ENCODE measurements at places on chromosomes 5 and 9.

GRCh38 chr5:127505905-127506304 lies 11.5 kb upstream of the PRRC1 start:
- DNase-seq, result no peak

DNA sequence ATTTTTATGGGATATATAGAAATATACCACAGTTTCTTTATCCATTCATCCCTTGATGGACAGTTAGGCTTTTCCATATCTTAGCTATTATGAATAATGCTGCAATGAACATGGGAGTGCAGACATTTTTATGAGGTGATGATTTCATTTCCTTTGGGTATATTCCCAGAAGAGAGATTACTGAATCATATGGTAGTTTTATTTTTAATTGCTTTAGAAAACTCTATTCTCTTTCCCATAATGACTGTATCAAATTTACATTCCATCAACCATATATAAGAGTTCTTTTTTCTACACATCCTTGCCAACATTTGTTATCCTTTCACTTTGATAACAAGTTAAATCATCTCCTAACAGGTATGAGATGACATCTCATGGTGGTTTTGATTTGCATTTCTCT lies 821.6 kb downstream of the TLE1 start:
- no peak for DNase-seq

- no peak for DNase-seq
Measured at GRCh38 chr5:159887050-159887449, 29.2 kb upstream of the ADRA1B start.

DNA sequence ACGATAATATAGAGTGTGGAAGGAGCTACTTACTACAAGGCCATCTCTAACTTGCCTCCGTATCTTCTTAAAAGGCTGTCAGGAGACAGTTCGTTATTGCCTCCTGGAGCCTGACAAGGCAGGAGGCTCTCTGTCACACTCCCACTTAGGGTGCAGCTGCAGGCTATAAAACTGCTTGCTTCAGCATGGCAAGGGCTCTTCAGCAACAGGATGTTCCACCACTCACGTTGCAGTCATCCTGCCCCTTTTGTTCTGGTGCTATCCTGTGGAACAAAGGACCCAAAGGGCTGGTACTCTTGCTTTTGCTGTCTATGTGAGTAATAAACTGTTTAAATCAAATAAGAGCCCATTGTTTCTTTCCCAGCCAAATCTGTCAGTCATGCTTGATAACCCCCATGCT lies 508.9 kb downstream of the NTRK2 start:
- DNase-seq, result no peak

Data from stimulated activated CD8-positive, alpha-beta memory T cell treated with anti-CD3 and anti-CD28 coated beads, Interleukin-2, amount 100 ng/mL, for 1 hour (primary cell).